Ascending aorta (tissue), 2 donors: ENCODE measurements at places on chromosomes 13 and 19.
A peak's percentile ranks its signal among the peaks of the same experiment; 100 is the strongest.

DNA sequence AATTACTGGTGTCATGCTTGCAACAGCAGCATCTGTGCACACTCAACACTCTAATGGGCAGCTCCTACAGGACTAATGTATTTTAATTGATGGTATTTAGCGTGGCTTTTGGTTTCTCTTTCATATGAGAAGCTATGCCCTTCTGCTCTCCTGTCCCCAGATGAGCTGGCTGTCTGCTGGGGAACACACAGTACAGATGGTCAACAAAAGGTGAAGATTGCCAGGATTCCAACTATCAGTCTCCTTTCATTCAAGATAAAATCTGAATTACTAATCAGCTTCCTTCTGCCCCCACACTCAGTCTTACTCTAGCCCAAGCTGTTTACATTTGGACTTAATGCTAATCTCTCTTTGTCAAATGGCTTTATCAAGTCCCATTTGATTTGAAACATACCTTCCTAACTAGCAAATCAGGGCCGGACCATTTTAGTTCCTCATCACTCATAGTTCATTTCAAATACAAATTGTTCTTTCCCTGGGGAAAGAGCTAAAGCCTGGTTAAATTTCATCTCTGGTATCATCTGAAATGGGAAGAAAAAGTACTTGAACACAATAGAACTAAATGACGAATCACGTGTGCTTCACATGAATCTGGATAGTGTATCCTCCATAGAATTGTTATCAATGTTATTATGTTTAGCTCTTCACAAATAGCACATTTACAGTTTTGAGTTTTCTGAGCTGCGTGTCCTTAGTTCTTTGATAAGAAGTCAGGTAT is 988.0 kb downstream of the PCDH17 start:
- H3K4me3 ChIP-seq = no peak overlapping the region
- H3K27me3 ChIP-seq = no peaks in the 10 kb centered on the region
- H3K27ac ChIP-seq = no peak overlapping the region
- no peak for DNase-seq

GRCh38 chr13:43432958-43433357 is 353.8 kb downstream of the ENOX1 start:
- no peak for DNase-seq
- H3K36me3 ChIP-seq = no peaks in the 10 kb centered on the region
- H3K4me3 ChIP-seq = no peak overlapping the region
- H3K27me3 ChIP-seq = no peaks in the 10 kb centered on the region
- H3K27ac ChIP-seq = no peak overlapping the region

- H3K4me3 ChIP-seq = no peak overlapping the region
- no peaks in the 10 kb centered on the region for H3K4me1 ChIP-seq
Observed at GRCh38 chr19:16463991-16464575, 7.7 kb downstream of the EPS15L1 start.

- peaks cover 58% of the 10 kb centered on the region for H3K36me3 ChIP-seq
- H3K27ac ChIP-seq = no peak overlapping the region
- H3K4me1 ChIP-seq = no peaks in the 10 kb centered on the region
Observed at GRCh38 chr13:36875431-36875830, 44.6 kb downstream of the SMAD9 start.

DNA sequence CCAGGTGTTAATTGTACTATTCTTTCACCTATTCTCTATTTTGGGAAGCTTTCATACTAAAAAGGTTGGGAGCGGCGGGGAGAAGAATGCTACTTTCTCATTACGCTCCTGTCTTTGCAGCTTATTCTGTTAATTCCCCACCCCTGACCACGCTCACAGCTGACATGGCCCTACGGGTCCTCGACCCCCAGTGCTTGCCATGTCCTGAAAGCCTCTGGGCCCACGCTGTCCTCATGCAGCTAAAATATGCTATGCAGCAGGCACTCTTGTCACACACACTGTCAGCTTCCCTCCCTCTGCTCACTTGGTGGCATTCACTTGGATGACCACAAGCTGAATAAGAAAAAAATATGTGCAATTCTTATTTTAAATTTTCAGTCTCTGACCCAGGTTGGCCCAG is 126.3 kb downstream of the RNF17 start:
- H3K27ac ChIP-seq = no peak overlapping the region
- peaks cover 24% of the 10 kb centered on the region for H3K36me3 ChIP-seq
- H3K4me3 ChIP-seq = no peak overlapping the region

- H3K4me1 ChIP-seq = no peaks in the 10 kb centered on the region
- no peaks in the 10 kb centered on the region for H3K27me3 ChIP-seq
- peak overlapping the region; percentile 74 for H3K27ac ChIP-seq
- H3K36me3 ChIP-seq = peaks cover 7% of the 10 kb centered on the region
- DNase-seq = no peak
Observed at GRCh38 chr19:46785980-46786235, 2.5 kb downstream of the SLC1A5 start.

- peak overlapping the region; percentile 5 for H3K4me3 ChIP-seq
- no peak overlapping the region for H3K27ac ChIP-seq
- no peaks in the 10 kb centered on the region for H3K27me3 ChIP-seq
- H3K36me3 ChIP-seq = peaks cover 64% of the 10 kb centered on the region
Observed at GRCh38 chr19:52034051-52034728, 6.0 kb upstream of the ZNF614 start.

GRCh38 chr19:40235238-40236025 is 8.9 kb upstream of the CCNP start:
- no peaks in the 10 kb centered on the region for H3K4me1 ChIP-seq
- no peak overlapping the region for H3K4me3 ChIP-seq
- DNase-seq = no peak
- H3K27me3 ChIP-seq = no peaks in the 10 kb centered on the region
- peaks cover 75% of the 10 kb centered on the region for H3K36me3 ChIP-seq
- no peak overlapping the region for H3K27ac ChIP-seq

DNA sequence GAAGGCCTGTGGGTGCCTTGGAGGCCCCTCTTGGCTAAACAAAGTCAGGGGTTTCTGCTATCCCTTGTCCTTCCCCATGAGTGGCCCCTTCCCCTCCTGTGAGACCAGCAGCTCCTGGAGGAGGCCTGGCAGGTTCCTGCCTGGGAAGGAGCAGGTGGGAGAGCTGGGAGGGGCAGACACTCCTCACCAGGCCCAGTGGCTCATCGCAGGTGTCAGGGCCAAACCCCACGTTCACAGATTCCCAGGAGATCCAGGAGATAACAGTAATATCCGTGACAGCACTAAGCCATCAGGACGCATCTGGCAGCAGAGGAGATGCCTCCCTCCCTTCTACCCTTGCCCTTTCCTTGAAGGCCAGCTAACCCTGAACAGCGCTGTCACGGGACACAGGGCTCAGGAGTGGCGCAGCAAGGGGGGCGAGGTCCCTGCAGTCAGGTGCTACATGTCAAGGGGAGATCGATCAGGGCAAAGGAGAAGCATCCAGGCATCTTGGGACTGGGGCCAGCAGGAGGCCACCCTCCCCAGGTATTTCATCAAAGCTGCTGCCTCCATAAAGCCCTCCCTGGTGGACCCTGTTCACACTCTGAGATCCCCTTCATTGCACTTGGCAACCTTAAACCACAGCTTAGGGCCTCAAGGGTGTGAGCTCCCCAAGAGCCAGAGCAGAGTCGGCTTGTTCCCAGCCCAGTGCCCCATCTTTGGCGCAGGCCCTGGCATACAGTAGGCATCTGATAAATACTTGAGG is 4.8 kb downstream of the CEBPA start:
- peaks cover 4% of the 10 kb centered on the region for H3K27me3 ChIP-seq
- DNase-seq = no peak
- no peak overlapping the region for H3K27ac ChIP-seq
- H3K4me1 ChIP-seq = peaks cover 11% of the 10 kb centered on the region

- no peak overlapping the region for H3K4me3 ChIP-seq
- no peak overlapping the region for H3K27ac ChIP-seq
- DNase-seq = no peak
- H3K36me3 ChIP-seq = no peaks in the 10 kb centered on the region
- H3K4me1 ChIP-seq = no peaks in the 10 kb centered on the region
Observed at GRCh38 chr13:67155898-67156722, 74.0 kb downstream of the PCDH9 start.

DNA sequence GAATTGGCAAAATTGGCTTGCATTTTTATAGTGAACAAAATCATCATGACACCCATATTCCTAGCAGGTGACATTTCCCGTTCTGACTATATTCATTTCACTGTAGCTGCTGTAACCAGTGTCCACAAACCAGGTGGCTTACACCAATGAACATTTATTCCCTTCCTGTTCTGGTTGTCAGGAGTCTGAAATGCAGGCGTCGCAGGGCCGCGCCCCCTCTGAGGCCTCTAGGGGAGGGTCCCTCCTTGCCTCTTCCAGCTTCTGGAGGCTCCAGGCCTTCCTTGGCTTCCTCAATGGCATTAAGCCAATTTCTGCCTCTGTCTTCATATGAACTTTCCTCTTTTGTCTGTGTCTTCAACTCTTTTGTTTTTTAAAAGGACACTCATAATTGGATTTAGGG is 6.5 kb upstream of the RLN3 start:
- H3K4me3 ChIP-seq = no peak overlapping the region
- no peaks in the 10 kb centered on the region for H3K27me3 ChIP-seq
- DNase-seq = no peak
- H3K36me3 ChIP-seq = no peaks in the 10 kb centered on the region
- H3K27ac ChIP-seq = no peak overlapping the region

- no peaks in the 10 kb centered on the region for H3K36me3 ChIP-seq
- no peak overlapping the region for H3K27ac ChIP-seq
- DNase-seq = no peak
- H3K27me3 ChIP-seq = no peaks in the 10 kb centered on the region
Observed at GRCh38 chr19:54952591-54953344, 5.4 kb upstream of the NLRP7 start.

DNA sequence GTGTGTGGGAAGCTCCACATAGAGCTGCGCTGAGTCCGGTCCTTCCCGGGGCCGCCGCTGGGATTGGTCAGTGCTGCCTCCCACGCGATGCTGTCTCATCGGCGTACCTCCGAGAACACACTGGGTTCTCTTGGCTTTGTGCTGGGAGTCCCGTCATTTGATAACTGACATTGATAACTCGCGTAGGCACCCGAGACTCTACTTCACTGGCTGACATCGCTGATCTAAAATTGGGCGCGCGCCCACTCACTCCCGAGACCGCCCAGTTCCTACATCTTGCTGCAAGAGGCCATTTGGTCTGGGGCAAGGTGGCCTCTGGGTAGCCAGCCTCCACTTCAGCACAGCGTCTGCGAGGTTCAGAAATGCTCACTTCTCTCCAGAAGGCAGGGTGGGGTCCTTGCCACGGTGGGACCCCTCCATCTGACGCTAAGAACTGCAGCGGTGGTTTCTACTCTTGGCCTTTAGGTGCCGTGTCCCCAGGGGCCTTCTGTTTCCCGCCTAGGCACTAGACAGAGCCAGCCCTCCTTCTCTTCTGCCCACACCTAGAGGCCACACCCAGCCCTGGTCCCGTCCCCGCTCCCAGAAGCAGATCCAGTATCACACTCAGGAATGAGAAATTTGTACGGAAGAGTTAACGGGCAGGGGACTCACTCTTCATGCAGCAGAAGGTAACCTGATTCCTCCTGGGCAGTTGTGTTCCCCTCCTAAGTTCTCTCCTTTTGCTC is 40.7 kb upstream of the ATP11A start:
- no peaks in the 10 kb centered on the region for H3K4me1 ChIP-seq
- H3K27ac ChIP-seq = no peak overlapping the region
- H3K36me3 ChIP-seq = no peaks in the 10 kb centered on the region
- no peak for DNase-seq
- no peak overlapping the region for H3K4me3 ChIP-seq

DNA sequence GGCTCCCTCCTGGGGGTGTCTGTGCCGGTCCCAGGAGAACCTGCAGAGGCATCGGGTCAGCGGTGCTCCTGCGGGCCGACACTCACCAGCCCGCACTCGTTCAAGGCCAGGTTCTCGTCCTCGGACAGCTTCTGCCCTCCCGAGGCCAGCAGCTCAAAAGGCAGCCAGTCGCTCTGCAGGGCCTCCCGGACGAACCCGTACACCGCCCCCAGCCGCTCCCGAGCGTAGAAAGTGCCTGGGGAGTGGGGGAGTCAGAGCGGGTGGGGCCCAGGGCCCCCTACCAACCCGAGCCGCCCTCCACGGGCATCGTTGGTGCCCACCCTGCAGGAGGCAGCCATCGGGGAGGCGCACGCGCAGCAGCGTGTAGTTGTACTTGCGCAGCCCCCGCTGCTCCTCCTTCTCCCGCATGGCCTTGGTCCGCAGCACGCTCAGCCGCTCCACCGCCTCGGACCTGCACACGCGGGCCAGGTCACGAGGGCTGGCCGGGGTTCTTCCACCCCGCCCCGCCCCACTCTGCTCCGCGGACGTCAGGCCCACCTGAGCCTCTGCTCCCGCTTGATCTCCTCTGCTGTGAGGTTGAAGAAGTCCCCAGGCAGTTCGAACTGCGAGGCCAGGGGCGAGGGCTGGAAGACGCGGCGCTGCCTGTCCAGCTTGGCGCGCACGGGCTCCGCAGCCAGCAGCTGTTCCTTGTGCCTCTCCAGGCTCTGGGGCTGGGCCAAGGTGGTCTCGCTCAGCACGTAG is 11.5 kb downstream of the UBXN6 start:
- no peaks in the 10 kb centered on the region for H3K27me3 ChIP-seq
- H3K4me1 ChIP-seq = peaks cover 12% of the 10 kb centered on the region
- H3K36me3 ChIP-seq = peaks cover 67% of the 10 kb centered on the region
- DNase-seq = no peak
- no peak overlapping the region for H3K27ac ChIP-seq

- H3K36me3 ChIP-seq = no peaks in the 10 kb centered on the region
- DNase-seq = no peak
- no peak overlapping the region for H3K27ac ChIP-seq
- H3K4me1 ChIP-seq = no peaks in the 10 kb centered on the region
Observed at GRCh38 chr13:79423801-79424642, 18.0 kb upstream of the RBM26 start.

DNA sequence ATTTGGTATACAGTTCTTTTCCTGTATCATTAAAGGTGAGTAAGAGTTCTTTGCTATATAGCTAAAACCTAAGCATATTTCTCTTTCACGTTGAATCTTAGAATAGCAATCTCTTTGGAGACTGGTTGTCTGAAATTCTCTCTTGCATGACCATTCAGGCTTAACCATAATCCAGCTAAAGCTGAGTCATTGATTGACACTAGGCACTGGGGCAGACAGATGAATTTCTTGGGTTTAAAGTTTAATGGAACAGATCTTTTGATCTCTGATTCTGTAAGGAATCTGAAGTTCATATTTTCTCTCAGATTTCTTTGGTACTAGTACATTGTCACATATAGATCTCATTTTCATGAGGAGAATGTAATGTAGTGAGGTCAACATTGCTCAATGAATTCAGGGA is 397.3 kb upstream of the MIR17HG start:
- H3K36me3 ChIP-seq = no peaks in the 10 kb centered on the region
- H3K4me1 ChIP-seq = no peaks in the 10 kb centered on the region
- H3K27me3 ChIP-seq = no peaks in the 10 kb centered on the region
- no peak overlapping the region for H3K27ac ChIP-seq
- no peak for DNase-seq

DNA sequence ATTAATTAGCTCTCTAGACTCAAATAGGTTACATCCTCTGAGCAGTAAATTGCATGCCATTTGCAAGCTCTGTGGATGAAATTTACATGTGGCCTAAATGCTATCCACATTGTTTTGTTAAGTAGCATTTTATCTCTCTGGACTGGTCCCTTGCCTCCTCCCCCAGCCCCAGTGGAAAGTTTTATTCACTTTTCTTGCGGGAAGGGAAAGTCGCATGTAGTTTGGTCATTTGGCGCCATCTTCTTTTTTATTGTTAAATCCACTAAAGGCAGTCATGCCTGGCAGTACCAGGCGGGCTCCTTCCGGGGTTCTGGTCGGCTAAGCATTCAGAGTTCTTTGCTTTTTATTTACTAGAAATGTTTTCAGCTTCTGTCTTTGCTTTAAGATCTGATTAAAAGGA is 188.7 kb downstream of the TM9SF2 start:
- H3K27me3 ChIP-seq = no peaks in the 10 kb centered on the region
- DNase-seq = no peak
- no peak overlapping the region for H3K4me3 ChIP-seq
- H3K27ac ChIP-seq = no peak overlapping the region

- no peaks in the 10 kb centered on the region for H3K4me1 ChIP-seq
- no peaks in the 10 kb centered on the region for H3K27me3 ChIP-seq
- H3K36me3 ChIP-seq = no peaks in the 10 kb centered on the region
- DNase-seq = no peak
- no peak overlapping the region for H3K27ac ChIP-seq
- no peak overlapping the region for H3K4me3 ChIP-seq
Observed at GRCh38 chr13:88707646-88708045, 1036.5 kb downstream of the SLITRK5 start.
